Stimulated activated CD4-positive, alpha-beta T cell treated with anti-CD3 and anti-CD28 coated beads, Interleukin-4, amount 100 ng/mL, for 4 hours (primary cell): ENCODE measurements at places on chromosomes 4 and X.

DNA sequence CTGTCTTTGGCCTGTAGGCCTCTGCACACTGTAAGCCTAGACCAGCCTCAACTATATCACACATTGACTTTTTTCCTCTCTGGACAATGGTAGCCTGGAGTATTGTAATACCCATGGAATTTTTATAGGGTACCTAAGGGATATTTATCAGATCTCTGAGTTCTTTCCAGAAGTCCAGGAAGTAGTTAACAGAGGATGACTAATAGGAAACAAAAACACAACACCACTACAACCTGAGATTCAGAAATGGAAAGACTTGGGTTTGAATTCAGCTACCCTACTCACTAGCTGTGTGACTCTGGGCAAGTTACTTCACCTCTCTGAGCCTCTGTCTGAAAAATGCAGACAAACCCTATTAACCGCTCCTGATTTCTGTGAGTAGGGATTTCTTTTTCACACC lies 7.7 kb upstream of the STX18 start:
- DNase-seq: no peak

GRCh38 chrX:27391623-27392022 lies 71.5 kb downstream of the PPP4R3C start:
- DNase-seq: no peak

DNA sequence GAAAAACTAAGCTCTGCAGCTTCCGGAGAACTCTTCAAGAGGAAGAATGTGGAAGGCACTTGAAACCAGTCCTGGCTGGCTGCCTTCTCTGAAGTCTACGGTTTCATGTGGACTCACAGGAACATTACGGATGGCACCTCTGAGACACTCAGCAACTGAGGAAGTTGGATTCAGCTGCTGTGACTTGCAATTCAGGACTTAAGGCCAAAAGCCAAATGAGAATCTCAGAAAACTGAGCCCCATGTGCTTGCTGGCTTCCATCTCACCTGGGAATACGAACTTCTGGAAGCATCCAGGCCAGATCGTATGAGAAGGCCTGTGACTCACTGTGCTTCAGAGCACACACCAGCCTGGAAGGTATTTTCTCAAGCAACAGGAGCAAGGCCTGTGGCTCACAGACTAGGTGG lies 107.8 kb upstream of the GPC4 start:
- no peak for DNase-seq

DNA sequence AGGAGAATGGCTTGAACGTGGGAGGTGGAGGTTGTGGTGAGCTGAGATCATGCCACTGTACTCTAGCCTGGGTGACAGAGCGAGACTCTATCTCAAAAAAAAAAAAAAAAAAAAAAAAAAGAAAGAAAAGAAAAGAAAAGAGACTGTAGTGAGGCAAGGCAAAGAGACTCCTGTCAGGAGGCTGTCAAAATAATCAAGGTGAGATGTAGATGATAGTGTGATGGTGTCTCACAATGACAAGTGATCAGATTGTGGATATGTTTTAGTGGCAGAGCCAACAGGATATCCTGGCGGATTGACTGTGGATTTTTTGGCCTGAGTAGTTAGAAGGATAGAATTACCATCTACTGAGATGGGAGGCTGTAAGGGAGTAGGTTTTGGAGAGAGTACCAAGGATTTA lies 12.6 kb downstream of the TRPC5OS start:
- DNase-seq: no peak

DNA sequence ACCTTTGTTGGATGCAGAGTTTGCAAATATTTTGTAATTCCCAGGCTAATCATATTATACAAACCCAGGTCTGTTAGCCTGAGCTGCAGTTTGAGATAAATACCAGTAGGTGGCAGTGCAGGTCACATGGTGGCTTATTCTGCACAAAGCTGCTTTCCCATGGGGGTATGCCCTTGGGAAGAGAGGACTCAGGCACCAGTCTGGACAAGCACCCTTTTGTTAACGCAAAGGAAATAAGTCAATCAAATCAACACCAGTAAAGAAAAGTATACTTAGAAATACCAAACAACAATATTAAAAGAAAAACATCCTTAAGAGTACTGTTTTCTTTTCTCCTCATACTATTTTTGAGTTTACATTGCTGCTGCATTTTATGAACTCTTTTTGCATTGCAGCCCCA lies 389.0 kb upstream of the ZFP42 start:
- DNase-seq: no peak

DNA sequence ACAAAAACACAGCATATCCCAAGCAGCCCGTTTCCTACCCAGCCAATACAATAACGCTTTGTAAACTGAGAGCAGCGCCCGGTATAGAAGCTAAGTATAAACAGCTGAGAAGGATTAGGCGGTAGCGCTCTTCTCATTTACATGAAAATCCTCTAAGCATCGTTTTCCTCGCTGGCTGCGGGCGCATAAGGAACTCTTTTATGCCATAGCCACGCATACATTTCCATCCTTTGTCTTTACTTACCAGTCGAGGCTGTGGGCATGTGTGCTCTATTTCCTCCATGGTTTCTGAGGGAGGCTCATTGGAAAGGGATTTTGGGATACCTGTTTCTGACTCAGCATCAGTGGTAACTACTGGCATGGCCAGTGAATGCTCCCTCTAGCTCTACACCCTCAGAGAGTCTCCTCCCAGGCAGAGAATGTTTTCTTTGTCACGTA lies 383 bp downstream of the PCYT1B start:
- no peak for DNase-seq

DNA sequence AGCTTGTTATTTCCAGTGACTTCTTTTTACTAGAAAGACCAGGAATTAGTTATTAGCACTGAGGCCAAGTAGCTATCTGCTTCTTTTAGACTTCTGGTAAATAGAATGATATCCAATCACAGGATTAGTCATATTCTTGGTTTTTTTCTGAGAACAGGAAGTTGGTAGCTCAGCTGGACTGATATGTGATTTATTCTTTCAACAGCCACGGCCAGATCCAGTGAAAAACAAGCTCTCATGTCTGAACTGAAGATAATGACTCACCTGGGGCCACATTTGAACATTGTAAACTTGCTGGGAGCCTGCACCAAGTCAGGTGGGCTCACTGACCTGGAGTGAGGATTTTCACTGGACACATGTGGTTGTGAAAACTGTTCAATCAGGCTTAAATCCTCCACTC lies 48.6 kb downstream of the PDGFRA start:
- no peak for DNase-seq

DNA sequence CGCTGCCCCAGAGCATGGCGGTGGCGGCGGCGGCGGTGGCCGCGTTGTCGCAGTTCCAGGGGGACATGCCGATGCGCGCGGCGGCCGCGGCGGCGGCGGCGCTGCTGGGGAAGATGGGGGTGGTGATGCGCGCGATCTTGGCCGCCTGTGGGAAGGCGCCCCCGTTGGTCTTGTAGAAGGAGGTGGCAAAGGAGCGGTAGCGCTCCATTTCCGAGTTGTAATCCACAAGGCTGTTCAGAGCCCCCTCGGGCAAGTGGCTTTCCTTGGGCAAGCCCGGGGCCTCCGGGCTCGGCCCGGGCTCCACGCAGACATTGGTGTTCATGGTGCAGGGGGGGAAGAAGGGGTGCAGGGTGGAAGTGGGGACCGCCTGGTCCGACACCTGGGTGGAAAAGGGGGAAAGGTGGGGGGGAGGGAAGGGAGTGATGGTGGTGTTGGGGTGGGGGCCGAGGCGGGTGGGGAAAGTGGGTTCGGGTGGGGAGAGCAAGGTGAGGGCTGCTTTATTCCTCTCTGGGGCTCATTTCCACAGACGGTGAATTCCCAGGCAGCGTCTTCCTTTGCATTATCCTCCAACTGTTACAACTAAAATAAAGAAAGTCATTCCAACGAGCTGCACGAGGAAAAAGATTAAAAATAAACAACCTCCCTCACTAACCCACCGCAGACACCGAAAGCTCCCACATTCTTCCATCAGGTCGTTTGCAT lies 3.1 kb downstream of the CXXC4 start:
- no peak for DNase-seq

DNA sequence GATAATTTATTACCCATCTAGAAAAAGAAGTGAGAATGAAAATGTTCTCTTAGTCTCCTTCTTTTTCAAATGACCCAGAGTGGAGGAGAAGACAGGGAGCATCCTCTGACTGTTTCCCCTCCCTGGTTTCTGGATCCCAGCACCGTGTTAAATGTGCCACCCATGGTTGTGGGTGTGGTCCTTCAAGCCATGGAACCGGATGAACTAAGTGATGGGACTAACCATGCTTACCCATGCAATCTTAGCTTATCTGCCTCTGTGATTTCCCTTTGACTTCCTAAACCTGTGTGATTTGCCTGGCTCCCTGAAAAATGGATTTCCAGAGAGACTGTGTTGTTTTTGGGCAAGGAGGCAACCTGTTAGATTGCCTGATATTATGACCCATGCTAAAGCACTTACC lies 437.1 kb downstream of the MAGEB5 start:
- no peak for DNase-seq

GRCh38 chr4:67499799-67500198 lies 45.5 kb downstream of the CENPC start:
- DNase-seq: no peak

DNA sequence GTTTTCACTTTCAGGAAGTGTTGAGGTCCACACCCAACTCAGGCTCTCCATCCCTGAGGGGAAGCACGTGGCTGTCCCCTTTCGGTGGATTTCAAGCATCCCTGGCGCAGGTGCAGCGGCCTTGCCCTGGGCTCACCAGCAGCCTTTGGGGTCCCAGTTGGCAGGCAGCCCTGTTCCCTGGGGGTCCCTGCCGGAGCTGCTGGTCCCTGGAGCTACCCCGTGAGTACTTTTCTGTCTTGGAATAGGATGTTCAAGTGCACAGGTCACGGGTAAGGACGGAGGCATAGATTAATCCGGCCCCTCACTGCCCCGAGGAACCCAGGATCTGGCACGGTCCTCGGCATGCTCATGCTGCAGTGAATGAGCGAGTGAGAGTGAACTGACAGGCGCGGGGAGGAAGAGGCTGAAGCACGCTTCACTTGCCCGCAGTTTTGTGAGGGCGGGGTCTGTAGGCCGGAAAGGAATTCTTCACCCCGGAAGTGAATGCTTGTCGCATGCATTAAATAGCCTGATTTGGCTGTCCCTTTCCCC lies 117.2 kb upstream of the FAT1 start:
- DNase-seq: no peak

GRCh38 chr4:141469392-141469791 lies 167.0 kb upstream of the IL15 start:
- DNase-seq: no peak

GRCh38 chr4:77052352-77052751 lies 23.4 kb downstream of the CCNI start:
- DNase-seq: peak; percentile 62

DNA sequence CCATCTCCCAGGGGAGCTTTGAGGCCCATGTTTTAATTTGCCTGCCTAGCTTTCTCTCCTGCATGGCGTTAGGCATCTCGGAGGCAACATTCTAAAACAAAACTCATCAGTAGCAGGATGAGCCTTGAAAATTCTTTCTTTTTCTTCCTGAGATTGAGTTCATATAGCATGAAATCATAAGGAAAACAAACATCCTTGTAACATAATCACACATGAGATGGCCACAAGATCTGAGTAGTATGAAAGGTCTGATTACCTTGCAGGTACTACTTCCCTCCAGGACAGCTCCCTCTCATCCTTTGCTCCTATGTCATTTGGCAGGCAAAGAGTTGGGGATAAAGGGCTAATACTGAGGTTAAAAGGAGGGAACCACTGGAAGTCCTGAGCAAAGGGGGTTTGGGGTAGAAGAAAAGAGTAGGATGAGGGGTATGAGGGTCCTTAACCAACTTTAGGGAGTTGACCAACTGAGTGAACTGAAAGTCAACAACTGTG lies 37.5 kb upstream of the CXCL8 start:
- no peak for DNase-seq

GRCh38 chrX:6904156-6904555 lies 243.4 kb upstream of the STS start:
- DNase-seq: no peak

DNA sequence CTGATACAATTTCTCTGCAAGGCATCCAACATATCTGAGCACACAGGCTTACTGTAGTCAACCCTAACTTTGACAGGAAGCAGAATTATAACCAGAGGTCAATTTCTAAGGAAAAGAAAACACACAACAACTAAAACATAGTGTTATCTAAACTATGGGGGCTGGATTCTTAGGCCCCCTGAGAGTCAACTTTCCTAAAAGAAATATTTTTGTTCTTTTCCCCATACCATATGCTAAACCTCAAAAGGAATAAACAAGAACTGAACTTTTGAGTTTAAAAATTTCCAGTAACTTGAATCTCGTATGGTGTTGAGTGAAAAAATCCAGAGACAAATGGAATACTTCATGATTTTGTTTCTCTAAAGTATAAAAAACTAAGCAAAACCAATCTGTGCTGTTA lies 42.9 kb downstream of the ATXN3L start:
- DNase-seq: no peak

DNA sequence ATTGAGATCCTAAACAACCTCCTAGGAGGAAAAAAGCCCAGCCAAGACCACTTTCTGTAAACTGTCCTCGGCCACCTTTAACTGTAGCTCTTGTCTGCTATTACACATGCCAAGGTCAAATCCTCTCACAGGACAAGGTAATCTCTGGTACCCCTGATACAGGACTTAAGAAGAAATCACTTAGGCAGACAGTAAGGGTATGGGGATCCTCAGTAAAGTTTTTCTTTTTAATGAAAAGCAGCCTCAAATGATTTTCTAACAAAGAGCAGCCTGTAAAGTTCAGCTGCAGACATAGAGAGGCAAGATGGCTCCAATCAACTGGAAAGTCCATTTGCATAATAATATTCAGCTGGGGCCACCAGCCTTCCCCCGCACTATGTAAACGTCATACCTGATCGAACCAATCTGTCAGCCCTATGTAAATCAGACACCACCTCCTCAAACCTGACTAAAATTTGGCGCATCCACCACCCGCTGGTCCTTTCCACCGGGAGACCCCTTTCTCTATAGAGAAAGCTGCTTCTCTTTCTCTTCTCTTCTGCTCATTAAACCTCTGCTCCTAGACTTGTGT lies 14.6 kb upstream of the MPP1 start:
- DNase-seq: no peak

DNA sequence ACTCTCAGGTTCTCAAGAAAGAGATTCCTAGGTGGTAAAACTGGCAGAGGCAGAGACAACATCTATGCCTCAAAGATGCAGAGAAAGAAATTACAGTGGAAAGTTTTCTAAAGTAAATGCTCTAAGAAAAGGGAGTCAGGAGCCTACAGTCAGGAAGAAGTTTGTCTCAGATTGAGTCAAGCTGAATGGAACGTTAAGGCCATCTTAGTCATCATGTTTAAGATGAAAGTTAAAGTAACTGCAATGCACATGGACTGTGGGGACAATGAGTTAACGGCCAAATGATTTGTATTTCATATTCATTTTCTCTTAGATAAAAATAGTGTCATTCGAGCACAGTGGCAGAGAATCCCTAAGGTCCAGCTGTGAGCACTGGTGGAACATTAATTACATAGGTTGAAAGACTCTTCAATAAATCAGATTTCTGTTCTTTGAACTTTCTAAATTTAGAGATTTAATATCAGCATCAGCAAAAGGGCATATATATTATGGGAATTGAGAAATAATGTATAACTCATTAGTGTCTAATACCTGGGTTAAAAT lies 384.6 kb downstream of the DTHD1 start:
- no peak for DNase-seq

- DNase-seq: no peak
Observed at GRCh38 chr4:89645482-89645881, 191.5 kb downstream of the SNCA start.

- DNase-seq: no peak
Observed at GRCh38 chr4:93835929-93836328, 7.4 kb downstream of the ATOH1 start.

- DNase-seq: no peak
Observed at GRCh38 chr4:185165605-185166063, 22.6 kb downstream of the SLC25A4 start.

GRCh38 chr4:146814750-146815149 lies 130.9 kb downstream of the TTC29 start:
- no peak for DNase-seq

- peak; percentile 47 for DNase-seq
Observed at GRCh38 chr4:27010334-27010940, 149.8 kb downstream of the STIM2 start.
